Neural progenitor cell (in vitro differentiated cells): ENCODE measurements at places on chromosomes 1 and 21. TPM values are rescaled to one million over a fixed set of nuclear protein-coding genes. Genes with fewer than 3 reads are reported as not detected.

DNA sequence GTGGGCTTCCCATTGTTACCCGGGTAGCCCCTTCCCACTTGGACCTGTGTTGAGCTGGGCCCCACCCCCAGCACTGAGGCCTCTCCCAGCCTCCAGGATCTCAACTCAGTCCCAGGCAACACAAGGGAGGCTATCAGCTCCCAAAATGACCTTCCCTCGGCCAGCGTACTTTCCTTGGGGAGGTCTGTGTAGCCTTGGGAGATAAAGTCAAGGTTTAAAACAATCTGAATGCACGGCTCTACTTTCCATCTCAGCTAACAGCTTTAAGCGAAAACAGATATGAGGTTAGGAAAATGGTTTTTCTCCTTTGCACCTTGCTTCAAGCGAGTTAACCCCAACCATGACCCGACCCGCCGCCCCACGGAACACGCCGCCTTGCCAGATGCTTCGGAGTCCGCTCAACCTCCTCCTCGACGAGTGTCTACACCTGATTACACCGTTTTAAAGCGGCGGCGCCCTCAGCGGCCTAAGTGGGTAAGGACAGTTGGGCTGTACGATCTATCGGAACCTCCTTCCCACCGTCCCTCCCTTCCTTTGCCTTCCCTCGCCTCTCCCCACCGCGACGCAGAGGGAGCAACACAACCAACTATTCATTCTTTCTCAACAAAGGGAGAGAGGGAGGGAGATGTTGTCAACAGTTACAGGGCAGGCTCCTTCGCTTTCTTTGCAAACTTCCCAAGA lies 1.1 kb downstream of the BCAR3 start:
- H3K4me1 ChIP-seq: peaks cover 27% of the 10 kb centered on the region
- peak overlapping the region; percentile 76 for H3K4me3 ChIP-seq
- DNase-seq: peak; percentile 93

DNA sequence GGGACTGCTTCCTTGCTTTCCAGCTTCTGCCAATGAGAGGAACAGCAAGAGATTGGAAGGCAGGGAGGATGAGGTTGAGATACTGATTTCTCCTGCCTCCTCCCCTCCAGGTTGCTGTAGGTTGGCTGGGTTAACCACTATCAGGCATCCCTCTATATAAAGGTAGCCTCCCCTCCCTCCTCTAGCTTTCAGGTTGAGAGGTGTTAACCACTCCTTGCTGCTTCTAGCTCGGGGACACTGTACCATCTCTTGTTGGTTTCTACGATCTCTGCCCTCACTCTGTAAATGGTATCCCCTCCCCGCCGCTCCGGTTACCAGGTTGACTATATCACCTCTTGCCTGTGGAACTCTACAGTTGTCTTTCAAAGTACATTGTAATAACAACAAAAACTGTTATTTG lies 16.7 kb downstream of the LPAR3 start:
- no peaks in the 10 kb centered on the region for H3K27me3 ChIP-seq
- no peak overlapping the region for H3K27ac ChIP-seq
- H3K36me3 ChIP-seq: no peaks in the 10 kb centered on the region

- no peaks in the 10 kb centered on the region for H3K4me1 ChIP-seq
- H3K36me3 ChIP-seq: no peaks in the 10 kb centered on the region
These were observed 111.9 kb downstream of the GLIS1 start for GRCh38 chr1:53627031-53627430.

DNA sequence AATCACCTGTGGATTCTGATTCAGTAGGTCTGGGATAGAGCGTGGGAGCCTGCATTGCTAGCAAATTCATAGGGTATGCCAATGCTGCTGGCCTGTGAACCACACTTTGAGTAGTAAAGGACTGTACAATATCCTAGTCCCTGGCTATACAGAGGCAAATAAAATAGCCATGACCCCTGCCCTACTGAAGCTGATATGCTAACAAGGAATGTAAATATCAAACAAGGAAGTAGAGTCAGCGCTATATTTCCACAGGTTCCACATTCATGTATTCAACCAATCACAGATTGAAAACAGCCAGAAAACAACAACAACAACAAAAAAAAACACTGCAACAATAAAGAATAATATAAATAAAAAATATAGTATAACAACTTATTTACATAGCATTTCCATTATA lies 77.8 kb downstream of the TM2D1 start:
- no peak for DNase-seq
- H3K4me3 ChIP-seq: no peak overlapping the region
- H3K27me3 ChIP-seq: no peaks in the 10 kb centered on the region
- no peaks in the 10 kb centered on the region for H3K36me3 ChIP-seq
- no peak overlapping the region for H3K27ac ChIP-seq
- no peaks in the 10 kb centered on the region for H3K4me1 ChIP-seq

GRCh38 chr1:234244482-234244881 lies 128.8 kb upstream of the COA6 start:
- H3K4me1 ChIP-seq: no peaks in the 10 kb centered on the region
- H3K27me3 ChIP-seq: no peaks in the 10 kb centered on the region
- no peaks in the 10 kb centered on the region for H3K36me3 ChIP-seq
- no peak overlapping the region for H3K4me3 ChIP-seq

GRCh38 chr21:18772404-18772803 lies 368.8 kb upstream of the TMPRSS15 start:
- H3K27me3 ChIP-seq: no peaks in the 10 kb centered on the region
- no peak overlapping the region for H3K27ac ChIP-seq
- H3K36me3 ChIP-seq: no peaks in the 10 kb centered on the region

DNA sequence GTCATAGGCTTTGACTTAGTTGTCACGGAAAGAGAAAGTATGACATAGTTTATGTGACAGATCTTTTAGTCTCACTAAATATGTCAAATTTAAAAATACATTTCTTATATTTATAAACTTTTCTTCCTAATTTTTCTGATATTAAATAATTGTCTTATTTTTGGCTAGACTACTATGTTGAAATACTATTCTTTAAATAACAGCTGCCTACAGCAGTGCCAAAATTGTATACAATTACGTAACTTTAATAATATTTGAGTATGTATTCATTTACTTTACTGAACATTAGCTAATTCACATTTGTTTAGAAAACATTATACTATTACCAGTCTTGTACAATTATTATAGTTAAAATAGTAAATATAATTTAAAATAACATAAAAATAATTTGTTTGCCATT lies 137.4 kb downstream of the ADGRL4 start:
- H3K27ac ChIP-seq: no peak overlapping the region
- no peaks in the 10 kb centered on the region for H3K36me3 ChIP-seq
- H3K4me3 ChIP-seq: no peak overlapping the region
- DNase-seq: no peak
- H3K4me1 ChIP-seq: no peaks in the 10 kb centered on the region
- no peaks in the 10 kb centered on the region for H3K27me3 ChIP-seq

DNA sequence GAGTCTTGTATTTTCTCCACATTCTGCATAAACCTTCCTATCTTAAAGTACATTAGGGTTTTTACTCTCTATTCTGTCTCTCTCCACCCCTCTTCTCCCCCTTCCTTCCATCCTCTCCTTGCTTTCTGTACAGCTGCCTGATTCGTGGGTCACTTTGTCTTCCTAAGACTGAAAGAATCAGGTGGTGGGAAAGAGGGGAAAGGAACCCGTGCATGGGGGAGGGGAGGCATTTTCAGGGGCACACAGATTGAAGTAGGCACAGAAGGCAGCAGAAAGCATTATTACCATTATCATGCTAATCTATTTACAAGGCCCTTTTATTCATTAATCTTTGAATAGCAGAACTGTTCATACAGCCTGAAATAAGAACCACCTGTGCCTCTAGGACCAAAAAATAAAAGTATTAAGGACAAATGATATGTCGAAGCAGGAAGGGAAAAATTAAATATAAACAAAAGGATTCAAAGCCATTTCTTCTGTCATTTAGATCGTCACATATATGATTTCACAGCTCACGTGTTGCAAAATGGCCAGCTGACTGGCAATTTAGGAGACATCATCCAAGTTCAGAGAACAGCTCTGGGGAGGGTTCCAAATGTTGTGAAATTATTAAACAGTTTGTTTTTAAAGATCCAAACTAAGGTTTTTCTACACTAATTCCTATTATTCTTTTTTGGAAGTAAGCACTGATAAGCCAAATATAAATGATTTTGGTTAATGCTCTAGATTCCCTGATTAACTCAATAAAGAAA lies 154.6 kb downstream of the PBX1 start:
- peaks cover 26% of the 10 kb centered on the region for H3K4me1 ChIP-seq
- no peaks in the 10 kb centered on the region for H3K27me3 ChIP-seq
- H3K27ac ChIP-seq: no peak overlapping the region
- no peak overlapping the region for H3K4me3 ChIP-seq
- H3K36me3 ChIP-seq: no peaks in the 10 kb centered on the region

DNA sequence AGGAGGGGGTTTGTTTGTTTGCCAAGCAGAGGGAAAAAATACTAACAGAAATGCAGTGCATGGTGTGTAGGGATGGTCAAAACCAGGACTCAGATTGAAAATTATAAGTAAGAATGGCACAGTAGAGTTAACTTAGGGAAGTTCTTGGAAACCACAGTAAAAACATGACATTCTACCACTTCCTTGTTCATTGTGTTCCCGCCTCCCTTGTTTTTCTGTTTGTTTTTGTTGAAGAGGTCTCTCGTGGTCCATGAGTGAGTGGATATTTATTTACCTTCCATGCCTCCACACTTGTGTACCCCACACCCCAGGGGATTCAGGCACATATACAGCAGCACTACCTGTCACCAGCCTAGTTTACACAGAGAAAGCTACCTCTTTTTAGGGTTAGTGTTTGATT lies 69.6 kb downstream of the OLFML2B start:
- no peak for DNase-seq
- H3K27ac ChIP-seq: no peak overlapping the region

GRCh38 chr1:187648091-187648490 lies 819.3 kb downstream of the PLA2G4A start:
- no peak overlapping the region for H3K4me3 ChIP-seq
- H3K4me1 ChIP-seq: peaks cover 5% of the 10 kb centered on the region
- no peaks in the 10 kb centered on the region for H3K27me3 ChIP-seq
- no peaks in the 10 kb centered on the region for H3K36me3 ChIP-seq
- no peak overlapping the region for H3K27ac ChIP-seq

- H3K4me1 ChIP-seq: no peaks in the 10 kb centered on the region
- H3K4me3 ChIP-seq: no peak overlapping the region
- H3K36me3 ChIP-seq: no peaks in the 10 kb centered on the region
- no peak overlapping the region for H3K27ac ChIP-seq
- DNase-seq: no peak
- no peaks in the 10 kb centered on the region for H3K27me3 ChIP-seq
These were observed 45.7 kb downstream of the ALG14 start for GRCh38 chr1:95027046-95027445.

DNA sequence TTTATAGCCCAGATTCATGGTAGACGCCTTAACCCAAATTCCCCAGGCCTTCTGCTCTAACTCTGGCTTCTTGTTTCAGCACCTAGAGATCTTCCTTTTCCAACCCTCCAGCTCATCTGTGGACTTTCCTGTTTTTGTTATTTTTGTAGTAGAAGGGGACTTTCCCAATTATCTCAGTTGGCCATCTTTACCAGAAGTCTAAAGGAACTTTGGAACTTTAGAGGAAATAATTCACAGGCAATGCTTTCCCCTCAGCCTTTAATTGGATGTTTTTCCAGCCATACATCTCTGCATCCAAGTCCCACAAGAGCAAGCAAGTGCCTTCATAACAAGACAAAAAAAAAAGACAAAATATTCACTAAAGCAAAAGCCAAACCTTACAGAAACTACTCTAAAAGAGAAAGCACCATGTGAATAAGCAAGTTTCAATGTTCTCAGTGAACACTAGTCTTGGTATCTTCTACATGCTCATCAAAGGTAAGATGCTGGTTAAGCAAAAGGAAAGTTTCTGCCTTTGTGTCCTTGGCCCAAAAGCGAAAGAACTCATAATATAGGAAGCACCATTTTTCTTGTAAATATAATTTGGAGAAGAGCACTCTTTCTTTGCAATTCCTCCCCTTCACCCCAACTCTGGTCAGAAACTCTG lies 377.3 kb downstream of the SETD4 start:
- no peak overlapping the region for H3K27ac ChIP-seq
- H3K4me3 ChIP-seq: no peak overlapping the region
- H3K4me1 ChIP-seq: peaks cover 20% of the 10 kb centered on the region
- H3K27me3 ChIP-seq: no peaks in the 10 kb centered on the region

DNA sequence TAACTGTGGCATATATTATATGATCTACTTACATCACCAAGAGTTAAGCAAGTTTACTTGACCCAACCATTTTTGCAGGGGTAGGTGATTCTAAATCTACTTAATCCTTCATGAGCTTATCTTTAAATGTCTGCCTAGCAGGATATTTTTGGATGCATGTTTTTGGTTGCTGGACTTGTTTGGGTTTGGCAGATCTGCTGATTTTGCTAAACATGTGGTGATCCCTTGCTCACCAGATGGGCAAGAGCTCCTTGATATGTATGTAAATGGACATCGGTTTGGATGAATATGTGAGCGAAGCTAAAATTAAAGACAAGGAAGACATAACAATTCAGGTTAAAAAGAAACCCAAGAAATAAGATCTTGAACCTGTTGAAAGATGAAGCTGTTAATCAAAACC lies 36.7 kb downstream of the FMN2 start:
- H3K27ac ChIP-seq: no peak overlapping the region
- no peaks in the 10 kb centered on the region for H3K27me3 ChIP-seq
- no peaks in the 10 kb centered on the region for H3K36me3 ChIP-seq
- no peak overlapping the region for H3K4me3 ChIP-seq
- no peak for DNase-seq
- H3K4me1 ChIP-seq: no peaks in the 10 kb centered on the region

- no peak overlapping the region for H3K4me3 ChIP-seq
- DNase-seq: no peak
- H3K27ac ChIP-seq: no peak overlapping the region
These were observed 17.5 kb downstream of the SLC19A1 start for GRCh38 chr21:45524756-45525152.

The PIGP gene
- 10.1 and 25.8 TPM in 2 replicates for total RNA-seq

The NBPF20 gene
- 0.37 and 0.68 TPM in 2 replicates for total RNA-seq

The ZNF695 gene
- 27.6 and 34.6 TPM in 2 replicates for total RNA-seq

The CA6 gene
- not detected in 2 replicates for total RNA-seq

The PRKCZ gene
- total RNA-seq: 33.4 and 47.2 TPM in 2 replicates

The CCDC27 gene
- not detected in 2 replicates for total RNA-seq
